Activated T-helper 1 cell treated with anti-CD3 and anti-CD28 coated beads, Interleukin-2, amount 50 U/mL, for 16 hours (primary cell): ENCODE measurements at places on chromosomes 2 and 18.

DNA sequence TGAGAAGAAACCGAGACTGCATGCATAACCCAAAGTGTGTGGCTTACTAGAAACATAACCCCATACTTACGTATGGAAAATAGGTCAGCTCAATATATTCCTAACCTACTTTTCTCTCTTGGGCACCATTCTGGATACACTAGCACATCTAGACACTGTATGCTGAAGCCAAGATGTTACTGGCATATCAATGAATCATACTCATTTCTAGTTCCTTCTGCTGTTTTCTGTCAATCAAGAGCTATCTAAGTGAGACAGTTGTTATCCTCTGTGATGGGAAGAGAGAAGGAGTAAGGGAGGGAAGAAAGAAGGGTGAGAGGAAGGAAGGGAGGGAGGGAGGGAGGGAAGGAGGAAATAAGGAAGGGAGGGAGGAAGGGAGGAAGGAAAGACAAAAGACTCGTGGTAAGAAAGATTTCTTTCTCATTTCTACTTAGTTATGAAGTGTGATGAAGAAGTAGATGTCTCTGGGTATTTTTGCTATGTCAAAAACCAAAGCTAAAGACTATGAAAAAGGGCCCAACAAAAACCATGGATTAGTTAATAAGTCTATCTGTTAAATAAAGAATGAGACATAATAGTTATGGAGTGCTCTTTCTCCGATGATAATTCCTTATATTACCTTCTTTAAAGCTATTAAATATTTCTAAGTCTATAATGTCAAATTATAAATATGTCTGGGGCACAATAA, 248.4 kb downstream of the ZNF521 start:
- no peak for DNase-seq

- no peak for DNase-seq
Observed at GRCh38 chr2:37349231-37349860, 4.9 kb downstream of the QPCT start.

GRCh38 chr18:55097456-55098170, 138.4 kb upstream of the CCDC68 start:
- DNase-seq: no peak

DNA sequence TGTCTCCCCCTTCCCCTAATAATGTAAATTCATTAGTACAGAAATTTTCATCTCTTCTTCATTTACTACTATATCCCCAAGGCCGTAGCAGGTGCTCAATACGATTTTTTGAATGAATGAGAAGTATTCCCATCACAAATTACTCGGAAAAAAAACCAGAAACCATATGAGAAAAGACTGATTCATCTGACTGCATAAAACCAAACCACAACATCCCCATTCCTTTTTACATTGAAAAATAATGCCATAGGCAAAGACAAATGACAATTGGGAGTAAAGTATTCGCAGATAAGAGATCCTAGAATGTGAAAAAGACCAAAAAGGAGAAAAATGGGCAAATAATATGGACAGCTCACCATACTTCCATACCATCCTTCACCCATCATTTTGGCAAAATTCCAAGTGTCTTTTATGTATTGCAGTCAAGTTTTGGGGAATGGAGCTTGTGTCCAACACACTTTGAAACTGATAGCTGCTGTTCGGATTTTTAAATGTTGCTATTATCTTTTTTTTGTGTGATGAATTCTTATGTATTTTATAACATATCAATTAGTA, 1.5 kb downstream of the ZC3H8 start:
- no peak for DNase-seq

GRCh38 chr2:67806816-67807215, 256.0 kb downstream of the C1D start:
- no peak for DNase-seq

DNA sequence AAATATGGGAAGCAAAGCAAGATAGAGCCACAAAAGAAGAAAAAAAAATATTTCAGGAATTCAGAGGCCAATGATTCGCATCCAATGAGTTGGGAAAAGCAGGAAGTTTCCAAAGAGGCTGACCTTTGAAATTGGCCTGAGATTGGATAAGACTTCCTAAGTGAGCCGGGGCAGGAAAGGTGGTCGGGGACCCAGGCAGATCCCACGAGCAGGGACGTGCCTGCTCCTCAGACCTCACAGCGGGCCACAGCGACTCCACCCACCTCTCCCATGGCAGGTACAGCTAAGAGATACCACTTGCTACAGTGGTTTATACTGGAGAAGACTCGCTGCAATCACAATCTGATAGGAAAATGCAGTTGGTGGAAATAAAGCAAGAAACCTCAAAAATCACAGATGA, 102.8 kb upstream of the SALL3 start:
- no peak for DNase-seq

DNA sequence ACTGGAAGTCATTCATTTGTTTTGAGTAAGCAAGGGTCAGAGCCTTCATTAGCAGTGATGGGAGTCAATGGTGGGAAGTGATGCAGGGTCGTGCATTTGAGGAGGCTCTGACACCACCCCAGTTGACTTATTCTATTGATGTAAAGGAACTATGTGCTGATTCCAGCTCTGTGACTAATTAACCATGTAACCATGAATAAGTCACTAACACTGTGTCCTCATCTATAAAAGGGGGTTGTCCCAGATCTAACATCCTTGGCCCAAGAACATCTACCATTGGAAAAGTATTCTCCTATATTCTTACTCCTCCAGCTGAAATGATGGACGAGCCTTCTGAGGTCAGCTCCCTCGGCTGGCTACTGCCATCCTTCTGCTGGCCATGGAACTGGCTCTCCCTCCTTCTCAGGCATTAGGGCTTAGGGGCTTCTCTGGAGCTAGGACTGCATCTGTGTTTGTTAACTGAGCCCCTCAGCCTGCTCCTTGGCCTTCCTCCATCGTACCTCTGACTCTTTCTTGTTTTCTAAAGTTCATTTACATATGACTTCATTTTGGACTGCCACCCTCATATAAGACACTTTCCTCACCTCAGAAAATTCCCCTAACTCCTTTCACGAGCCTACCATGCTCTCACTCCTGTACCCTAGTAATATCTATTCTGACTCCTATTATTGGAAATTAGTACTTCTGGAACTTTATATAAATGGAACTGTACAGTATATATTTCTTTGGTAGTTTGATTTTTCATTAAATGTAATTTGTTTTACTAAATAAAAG, 115.5 kb downstream of the KCTD1 start:
- DNase-seq: no peak

GRCh38 chr2:166074430-166074829, 53.4 kb downstream of the SCN1A start:
- no peak for DNase-seq

- DNase-seq: no peak
Observed at GRCh38 chr2:227473806-227474205, 1.9 kb downstream of the AGFG1 start.

DNA sequence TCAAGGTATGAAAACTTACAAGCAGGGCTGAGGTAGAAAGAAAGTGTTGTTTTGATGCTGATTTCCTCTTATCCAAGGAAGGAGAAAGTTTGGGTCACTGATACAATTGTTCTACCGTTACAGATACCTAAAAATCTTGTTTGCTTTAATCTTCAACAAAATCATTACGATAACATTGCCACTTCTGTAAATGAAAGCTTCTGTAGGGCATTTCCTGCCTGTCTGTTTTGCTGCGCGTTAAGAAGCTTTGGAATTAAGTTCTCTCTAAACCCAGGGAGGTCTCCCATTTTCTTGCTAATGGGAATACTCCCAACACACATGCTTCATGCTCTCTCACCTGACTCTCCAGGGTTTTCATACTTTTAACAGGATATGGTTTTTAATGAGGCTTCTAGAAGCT, 258.5 kb downstream of the PTGR3 start:
- DNase-seq: no peak

- no peak for DNase-seq
Observed at GRCh38 chr2:23456881-23457760, 72.1 kb downstream of the KLHL29 start.

DNA sequence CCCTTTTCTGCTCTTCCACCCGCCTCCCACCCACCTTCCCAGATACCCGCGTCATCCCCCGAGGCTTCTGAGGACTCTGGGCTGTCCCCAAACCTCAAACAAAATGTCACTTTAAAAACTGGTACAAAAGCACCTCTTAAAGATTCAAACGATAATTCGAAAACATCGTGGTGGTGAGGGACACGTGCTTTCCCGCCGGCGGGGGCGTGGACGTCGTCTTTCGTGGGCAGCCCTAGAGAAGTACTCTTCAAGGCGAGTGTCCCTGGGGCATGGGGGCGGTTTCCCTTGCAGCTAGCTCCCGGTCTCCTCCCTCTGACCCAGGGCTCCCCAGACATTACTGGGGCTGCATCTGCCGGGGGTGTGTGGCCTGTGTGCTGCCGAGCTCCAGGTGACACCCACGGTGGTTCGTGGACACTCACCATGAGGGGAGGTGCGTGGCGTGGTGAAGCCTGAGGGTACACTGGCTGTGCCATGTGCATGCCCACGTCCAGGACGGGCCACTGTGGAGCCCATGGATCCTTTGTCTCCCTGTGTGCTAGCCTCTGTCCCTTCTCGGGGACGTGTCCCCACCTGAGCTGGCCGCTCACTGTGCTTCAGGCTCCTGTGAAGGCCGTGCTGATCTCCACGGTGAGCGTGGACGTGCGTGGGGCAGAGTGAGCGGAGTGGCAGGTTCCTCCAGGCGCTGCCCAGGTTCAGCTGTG, 117.8 kb downstream of the NFATC1 start:
- no peak for DNase-seq

- no peak for DNase-seq
Observed at GRCh38 chr2:59604123-59604522, 949.3 kb downstream of the BCL11A start.

DNA sequence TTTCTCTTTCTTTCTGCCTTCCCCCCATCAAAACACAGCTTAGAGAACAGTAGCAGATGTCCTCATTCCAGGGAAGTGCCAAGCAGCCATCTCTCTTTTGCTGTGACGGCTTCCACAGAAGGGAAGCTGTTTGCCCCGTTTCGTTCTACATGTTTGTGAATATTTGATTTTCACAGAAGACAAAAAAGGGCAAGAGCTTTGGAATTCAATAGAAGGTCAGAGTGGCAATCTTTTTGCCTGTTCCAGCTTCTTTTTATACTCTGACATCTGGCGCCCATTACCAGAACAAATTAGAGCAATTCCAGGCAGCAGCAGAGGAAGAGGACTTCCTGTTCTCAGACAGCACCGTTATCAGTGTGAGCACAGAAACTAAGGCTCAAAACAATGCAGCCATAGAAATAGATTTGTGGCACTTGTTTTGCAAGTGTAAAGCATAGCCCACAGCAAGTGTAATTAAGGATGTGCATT, 79.0 kb upstream of the CDH19 start:
- DNase-seq: no peak

- DNase-seq: no peak
Observed at GRCh38 chr18:61635901-61636528, 256.8 kb downstream of the RNF152 start.

DNA sequence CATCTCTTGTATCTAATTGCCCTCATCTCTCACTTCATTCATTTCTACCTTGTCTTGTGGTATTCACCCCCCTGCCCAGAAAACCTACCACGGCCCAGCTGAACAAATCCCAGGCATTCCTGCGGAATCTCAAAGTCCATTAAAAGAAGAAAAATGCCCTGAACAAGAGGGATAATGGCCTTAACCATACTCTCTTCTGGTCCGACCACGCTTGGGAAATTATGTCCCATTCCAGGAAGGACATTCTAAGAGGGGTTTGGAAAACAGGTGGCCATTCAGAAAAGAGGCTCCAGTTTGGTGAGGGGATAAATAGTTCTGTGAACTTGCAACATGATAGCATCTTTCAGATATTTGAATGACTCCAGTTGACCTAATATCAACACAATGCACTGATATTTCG, 349.9 kb upstream of the ZNF521 start:
- no peak for DNase-seq

- no peak for DNase-seq
Observed at GRCh38 chr2:25036221-25036559, 5.7 kb upstream of the EFR3B start.

GRCh38 chr2:60440079-60440766, 113.2 kb downstream of the BCL11A start:
- no peak for DNase-seq

GRCh38 chr2:196802401-196802800, 2.9 kb upstream of the GTF3C3 start:
- no peak for DNase-seq

DNA sequence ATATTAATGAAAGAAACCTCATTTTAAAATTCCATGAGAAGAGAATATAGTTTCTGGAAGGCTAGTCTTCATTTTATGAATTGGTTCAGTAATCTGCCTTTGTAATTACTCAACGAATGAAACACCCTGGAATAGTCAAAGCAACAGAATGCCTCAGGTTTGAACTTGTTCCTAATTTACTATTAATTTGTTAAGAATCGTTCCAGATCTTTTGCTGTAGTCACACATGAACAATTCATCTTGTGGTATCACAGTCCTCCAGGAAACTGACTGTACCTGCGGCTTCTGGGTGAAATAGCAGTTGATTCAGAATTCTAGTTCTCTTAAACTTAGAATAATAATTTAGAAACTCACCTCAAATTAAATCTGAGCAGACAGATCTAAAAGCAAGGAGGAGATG, 282.7 kb upstream of the MAP2 start:
- DNase-seq: no peak

DNA sequence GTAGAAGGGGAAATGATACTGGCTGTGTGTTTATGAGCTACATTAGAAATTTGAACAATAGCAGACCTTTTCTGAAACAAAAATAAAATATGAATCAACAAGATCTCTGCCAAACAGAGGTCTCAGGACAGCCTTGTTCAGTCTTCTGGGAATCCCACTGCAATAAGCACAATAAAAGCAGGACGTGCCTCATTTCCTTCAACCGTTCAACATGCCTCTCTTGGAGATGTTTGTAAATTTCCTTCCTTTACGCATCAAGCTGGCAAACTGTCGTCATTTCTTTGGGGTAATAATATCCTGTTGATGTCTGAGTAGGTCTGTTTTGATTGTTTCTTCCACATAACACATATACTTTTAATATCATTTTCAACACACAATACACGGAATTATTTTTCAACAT, 77.2 kb downstream of the TCF4 start:
- no peak for DNase-seq

DNA sequence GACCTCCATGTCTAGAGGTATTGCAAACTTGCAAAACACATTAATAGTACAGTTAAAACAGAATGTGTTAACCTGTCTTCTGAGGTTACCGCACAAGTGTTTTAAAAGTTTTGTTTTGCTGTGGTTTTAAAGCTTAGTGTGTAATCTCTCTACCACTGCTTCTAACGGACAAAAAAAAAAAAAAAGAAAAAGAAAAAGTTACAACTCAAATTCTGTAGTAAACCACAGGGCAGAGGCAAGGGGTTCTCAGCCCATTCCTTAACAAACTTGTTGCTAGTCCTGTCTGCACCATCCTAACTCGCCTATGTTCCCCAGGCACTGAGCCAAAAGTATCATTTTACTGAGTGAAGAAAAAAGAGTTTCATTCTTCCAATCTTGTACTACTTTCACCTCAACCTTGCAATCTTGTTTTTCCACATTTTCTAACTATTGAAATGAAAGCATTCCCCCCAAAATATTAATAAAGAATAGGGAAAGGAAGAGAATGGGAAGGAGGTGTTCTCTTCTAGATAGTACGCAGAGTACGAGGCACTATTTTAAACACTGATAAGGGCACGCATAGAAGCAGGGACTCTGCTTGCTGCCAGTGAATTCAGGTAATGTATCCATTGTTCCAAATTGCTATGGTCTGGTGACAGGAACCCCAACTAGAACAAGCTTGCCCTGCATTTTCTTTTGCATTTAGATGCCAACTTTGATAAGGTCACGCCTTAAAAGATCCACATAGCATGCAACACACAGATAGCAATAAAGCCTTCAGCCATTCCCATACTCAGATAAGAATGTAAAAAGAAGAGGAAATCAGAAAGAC, 47.1 kb downstream of the IKZF2 start:
- DNase-seq: no peak

GRCh38 chr2:25698752-25699151, 25.4 kb upstream of the DTNB start:
- no peak for DNase-seq

- DNase-seq: no peak
Observed at GRCh38 chr2:1222056-1222455, 191.2 kb upstream of the TPO start.
